ENCODE measurements at places on chromosomes 7 and 10.

- DNase-seq = no peak
Measured at GRCh38 chr7:156493942-156494341, 146.6 kb upstream of the RNF32 start.

DNA sequence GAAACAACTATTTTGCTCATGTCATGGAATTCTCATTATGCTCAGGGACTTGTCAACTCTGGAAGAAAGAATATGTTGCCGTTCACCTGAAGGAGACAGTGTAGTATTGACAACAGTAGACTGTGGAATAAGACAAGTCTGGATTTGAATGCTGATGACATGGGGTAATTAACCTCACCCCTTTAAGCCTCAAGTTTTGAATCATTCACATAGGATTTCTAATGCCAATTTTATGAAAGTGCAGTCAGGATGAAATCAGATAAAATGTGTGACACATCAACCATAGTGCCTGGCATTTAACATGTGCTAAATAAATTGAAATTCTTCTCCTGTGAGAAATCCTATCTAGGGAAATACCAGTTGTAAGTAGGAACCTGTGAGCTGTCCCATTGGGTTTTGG, 305.8 kb downstream of the KIF20B start:
- no peak for DNase-seq

GRCh38 chr7:92833766-92834506, 2.4 kb downstream of the CDK6 start:
- DNase-seq = peak; percentile 53

GRCh38 chr10:3951993-3952392, 167.0 kb upstream of the KLF6 start:
- no peak for DNase-seq

GRCh38 chr10:22832851-22833250, 95.0 kb upstream of the ARMC3 start:
- no peak for DNase-seq

- DNase-seq = no peak
Measured at GRCh38 chr7:86444245-86444644, 199.5 kb upstream of the GRM3 start.

DNA sequence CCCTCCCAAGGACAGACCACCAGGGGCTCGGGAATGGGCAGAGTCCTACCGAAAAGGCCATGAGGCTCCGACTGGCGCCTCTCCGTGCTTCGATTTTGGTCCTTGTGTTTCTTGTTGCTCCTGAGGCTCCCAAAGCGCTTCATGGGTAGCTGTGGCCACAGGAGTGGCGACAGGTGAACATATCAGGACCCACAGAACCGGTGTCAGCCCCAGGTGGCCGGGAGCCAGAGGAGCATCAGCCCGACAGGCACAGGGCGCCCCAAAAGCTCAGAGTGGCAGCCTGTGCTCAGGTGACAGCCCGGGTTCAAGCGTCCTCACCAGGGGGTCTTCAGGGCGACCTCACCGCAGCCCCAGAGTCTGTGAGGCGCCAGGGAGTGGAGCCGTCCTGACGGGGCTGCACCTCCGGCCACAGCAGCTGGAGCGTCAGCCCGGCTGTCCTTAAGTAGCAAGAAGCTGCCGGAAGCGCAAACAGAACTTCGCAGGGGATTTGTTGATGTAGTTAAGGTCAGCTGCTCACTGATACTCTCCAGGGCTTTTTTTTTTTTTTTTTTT, 141.0 kb downstream of the PRKAG2 start:
- DNase-seq = no peak

DNA sequence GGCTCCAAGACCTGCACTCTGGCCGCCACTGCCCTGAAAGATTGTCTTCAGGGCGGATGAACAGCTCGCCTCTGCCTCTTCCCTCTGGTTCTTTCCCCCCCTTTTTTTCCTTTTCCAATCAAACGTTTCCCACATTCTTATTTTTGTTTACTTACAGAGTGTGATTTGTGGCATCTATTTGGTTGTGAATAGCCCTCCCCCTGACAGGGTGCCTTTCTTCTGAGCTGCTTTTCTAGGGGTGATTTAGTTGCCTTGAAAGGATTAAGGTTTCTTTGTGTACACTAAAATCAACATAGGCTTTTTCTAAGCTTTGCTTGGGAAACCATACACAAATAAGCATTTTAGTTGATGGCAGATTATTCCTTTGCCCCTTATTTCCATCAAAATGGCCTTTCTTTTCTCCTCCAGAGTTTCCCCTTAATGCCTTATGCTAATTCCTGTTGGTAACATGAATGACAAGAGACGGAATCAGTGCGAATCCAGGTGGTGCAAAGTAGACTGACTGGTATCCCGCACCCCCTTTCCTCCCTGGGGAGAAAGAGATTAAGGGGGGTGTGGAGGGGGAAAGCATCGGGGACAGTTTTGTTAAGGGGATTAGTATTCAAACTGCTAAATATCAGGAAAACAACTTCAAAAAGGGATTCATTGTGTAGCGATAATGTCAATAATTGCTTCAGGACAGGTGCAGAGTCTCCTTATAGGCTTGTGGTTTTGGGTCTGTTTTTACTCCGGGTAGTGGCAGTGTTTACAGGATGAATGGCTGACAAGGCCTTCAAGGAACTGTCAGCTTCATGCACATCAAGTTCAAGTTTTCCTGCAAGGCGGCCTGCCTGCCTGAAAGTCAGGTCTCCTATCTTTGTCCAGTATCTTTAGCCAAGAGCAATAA, 431.6 kb upstream of the GALNT17 start:
- no peak for DNase-seq

- DNase-seq = no peak
Measured at GRCh38 chr7:155489158-155489840, 31.4 kb downstream of the EN2 start.

DNA sequence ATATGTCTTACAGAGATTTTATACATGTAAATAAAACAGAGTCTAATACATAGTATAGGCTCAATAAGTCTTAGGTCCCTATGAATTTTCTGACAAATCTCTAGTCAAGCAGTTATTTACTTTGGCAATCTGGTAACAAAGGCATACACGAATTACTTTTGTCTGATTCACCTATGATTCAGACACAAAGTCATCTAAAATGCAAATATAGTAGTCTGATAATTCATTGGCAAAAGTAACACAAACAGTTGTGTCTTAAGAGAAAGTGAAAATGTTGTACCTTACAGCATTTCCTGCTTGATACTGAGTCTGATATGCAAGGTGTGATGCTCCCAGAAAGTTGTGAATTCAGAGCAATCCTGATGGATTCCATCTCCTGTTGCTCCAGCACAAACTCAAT, 209.4 kb upstream of the PRSS1 start:
- DNase-seq = no peak

GRCh38 chr7:101241015-101241363, 3.4 kb upstream of the CLDN15 start:
- DNase-seq = no peak

- peak; percentile 90 for DNase-seq
Measured at GRCh38 chr7:140696024-140696679, 356 bp upstream of the NDUFB2 start.

- no peak for DNase-seq
Measured at GRCh38 chr10:132607491-132607890, 69.9 kb downstream of the INPP5A start.

DNA sequence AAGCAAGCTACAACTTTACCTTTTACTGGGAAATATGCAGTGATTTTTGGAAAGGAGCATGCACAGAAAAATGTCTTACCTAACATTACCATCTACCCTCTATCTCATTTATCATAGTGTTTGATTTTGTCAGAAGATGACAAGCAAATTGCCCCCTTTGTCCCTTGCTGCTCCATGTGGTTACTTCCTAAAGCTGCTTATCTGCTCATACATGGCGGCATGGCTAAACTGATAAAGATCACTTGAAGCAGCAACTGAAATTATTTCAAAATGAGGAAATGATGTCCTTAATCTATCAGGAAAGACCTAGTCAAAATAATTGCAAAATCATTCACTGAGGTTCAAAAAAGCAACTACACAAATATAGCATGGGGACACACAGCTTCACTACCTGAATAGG, 1198.5 kb upstream of the SORCS1 start:
- no peak for DNase-seq

DNA sequence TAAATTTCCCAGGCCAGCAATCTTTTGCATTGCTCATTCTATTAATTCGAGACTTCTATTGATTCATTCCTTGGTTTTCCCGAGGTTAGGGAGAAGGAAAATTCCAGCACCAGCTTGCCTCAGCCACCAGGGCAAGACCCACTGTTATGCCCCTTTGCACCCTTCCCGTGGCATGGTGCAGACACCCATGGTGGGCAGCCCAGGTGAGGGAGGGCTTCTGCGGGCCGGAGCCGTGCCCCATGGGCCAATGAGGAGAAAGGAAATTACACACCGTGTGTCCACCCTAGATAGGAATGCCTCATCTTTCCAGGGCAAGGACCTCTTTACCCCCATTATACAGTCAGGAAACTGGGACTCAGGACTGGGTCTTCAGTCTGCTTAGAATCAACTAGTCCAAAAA, 4.5 kb upstream of the GRID1 start:
- no peak for DNase-seq

- no peak for DNase-seq
Measured at GRCh38 chr10:90947030-90947960, 26.4 kb upstream of the ANKRD1 start.

GRCh38 chr7:134804351-134804750, 24.9 kb downstream of the CALD1 start:
- no peak for DNase-seq

GRCh38 chr7:36472141-36472729, 82.6 kb downstream of the ANLN start:
- no peak for DNase-seq

- DNase-seq = no peak
Measured at GRCh38 chr10:131117416-131118212, 193.9 kb downstream of the TCERG1L start.

- no peak for DNase-seq
Measured at GRCh38 chr10:32205670-32206069, 141.3 kb downstream of the EPC1 start.

DNA sequence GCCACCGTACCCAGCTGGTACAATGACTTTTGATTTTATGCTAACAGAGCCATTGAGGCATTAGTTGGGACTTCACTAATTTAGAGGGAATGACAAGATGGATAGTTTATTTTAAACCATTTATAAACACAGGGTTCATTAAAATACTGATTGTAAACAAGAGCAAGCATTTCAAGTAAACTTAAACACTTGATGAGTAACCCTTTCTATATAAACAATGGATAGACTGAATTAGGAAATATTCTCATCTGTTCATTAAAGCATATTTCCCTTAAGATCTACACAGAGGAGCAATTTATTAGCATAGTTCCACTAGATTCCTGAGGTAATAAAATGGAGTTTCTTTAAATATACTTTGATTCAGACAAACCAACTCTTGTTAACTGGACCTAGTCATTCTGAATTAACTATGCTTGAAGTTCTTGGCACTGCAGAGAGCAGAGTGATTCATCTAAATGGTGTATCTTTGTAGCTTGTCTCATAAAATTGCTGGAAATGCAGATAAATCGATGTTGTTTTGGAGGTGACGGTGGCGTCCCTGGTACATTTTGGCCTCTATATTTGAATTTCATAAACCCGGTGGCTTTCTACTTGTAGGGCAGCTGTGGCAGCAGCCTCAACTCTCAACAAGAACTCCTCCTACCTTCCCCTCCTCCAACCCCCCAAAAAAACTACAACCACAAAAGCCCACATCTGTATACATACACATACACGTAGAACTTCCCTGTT, 15.4 kb upstream of the VDAC2 start:
- no peak for DNase-seq

DNA sequence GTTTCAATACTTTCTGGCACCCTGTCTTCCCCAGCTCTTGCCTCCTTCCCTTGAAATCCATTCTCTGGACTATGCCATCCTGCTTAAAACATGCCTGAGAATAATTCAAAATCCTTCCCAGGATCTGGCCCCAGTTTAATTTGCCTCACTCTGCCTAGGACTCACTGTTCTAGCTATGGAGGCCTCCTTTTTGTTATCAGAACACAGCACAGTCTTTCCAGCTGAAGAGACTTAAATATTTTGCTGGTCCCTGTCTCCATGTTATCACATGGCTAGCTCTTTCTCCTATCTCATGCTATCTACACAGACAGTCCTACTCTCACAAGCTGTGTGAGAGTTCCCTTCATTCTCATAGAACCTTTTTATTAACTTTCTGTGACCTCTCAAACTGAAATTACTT, 194.8 kb downstream of the RNLS start:
- no peak for DNase-seq

GRCh38 chr7:70779321-70779720, 352.6 kb upstream of the GALNT17 start:
- no peak for DNase-seq

All from progenitor cell of endocrine pancreas (in vitro differentiated cells).